ENCODE measurements at places on chromosomes 11 and 22.
A peak's percentile ranks its signal among the peaks of the same experiment; 100 is the strongest.

DNA sequence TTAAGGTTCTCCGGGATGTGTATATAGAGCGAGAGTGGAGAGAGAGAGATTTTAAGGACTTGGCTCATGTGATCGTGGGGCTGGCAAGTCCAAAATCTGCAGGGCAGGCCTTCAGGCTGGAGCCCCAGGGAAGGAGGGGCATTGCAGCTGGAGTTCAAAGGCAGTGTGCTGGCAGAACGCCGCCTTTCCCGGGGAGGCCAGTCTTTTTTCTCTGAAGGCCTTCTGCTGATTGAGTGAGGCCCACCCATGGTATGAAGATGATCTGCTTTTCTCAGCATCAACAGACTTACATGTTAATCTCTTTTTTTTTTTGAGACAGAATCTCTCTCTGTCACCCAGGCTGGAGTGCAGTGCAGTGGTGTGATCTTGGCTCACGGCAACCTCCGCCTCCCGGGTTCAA, 25.4 kb downstream of the FBLN1 start:
- DNase-seq, result no peak

DNA sequence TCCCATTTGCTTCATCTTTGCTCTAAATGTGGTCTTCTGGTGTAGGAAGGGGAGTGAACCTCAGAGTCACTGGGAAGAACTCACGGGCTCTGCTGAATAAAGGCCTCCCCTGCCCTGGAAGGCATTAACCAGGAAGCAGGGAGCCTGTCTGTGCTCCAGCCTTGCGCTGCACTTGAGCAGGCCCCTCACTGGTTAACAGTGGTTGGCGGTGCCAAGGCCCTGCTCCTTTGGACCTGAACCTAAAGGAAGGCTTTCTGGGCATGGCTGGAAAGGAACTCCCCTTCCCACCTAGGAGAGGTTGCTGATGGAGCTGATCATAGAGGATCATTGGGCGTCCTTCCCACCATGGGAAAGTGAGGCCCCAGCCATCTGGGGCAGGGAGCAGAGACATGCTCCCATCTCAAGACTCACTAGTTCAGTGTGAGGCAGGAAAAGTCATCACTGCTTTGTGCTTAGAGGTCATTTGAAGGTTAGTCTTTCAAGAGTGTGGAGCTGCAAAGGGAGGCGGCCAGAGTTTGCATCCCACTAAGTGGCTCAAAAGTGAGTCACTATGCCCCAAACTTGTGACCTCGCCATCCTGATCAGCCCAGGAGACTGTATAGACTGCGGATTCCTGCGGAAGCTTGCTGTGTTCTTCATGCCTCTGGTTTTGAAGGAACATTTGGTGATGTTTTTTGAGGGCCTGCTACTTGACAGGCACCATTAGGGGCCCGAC, 50.4 kb downstream of the DBX1 start:
- no peak for DNase-seq

GRCh38 chr22:22877523-22878210, 9.9 kb upstream of the IGLL5 start:
- peak; percentile 31 for DNase-seq

DNA sequence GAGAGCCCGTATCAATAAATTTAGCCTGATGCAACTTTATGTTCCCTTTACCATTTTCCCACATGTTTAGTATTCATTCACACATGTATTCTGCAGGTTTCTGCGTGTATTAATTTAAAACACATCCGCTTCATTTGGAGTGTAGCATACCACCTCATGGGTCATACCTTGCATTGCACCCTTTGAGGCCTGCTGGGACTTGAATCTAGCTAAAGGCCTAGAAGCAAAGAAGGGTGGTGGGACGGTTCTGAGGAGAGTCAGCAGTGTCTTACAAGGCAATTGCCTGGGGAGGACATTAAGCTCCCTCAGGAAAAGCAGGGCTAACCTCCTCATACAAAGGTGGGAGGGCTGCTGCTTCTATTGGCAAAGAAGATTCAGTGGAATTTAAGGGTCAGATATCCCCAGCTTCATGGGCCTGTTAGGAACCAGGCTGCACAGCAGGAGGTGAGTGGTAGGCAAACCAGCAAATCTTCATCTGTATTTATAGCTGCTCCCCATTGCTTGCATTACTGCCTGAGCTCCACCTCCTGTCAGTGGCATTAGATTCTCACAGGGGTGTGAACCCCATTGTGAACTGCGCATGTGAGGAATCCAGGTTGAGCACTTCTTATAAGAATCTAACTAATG, 15.9 kb upstream of the SNX19 start:
- DNase-seq, result no peak

- no peak for DNase-seq
These were observed 108.5 kb upstream of the USP47 start for GRCh38 chr11:11733246-11733747.

DNA sequence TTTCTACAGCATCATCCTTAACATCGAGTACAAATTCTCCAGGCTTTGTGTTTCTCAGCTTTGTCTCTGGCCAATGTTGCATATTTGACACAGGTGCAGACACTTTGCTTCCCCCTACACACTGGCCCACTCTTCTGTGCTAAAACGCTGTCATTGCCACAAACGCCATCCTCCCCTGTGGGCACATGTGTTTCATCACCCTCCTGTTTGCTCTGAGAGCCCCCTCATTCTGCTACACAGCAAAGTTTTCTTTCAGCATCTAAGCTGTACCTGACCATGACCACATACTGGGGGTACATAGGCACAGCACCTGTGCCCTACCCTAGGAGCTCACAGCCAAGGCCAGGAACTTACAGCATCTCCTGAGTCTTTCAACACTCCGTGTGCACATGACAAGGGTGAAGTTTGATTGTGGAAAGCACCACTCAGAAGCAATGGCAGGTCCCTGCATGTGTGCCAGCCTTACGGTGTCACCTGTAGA, 7.9 kb upstream of the IGLL5 start:
- DNase-seq, result no peak

GRCh38 chr11:79507706-79508105, 66.9 kb upstream of the TENM4 start:
- no peak for DNase-seq

GRCh38 chr11:119091178-119091577, 6.5 kb downstream of the HMBS start:
- DNase-seq, result peak; percentile 29

- DNase-seq, result no peak
These were observed 1057.2 kb downstream of the NTM start for GRCh38 chr11:132427611-132428010.
